NCI-H2171 (cell line): ENCODE measurements at places on chromosomes 3 and 15.

- DNase-seq, result no peak
Observed at GRCh38 chr3:42263354-42264346, 2.3 kb downstream of the CCK start.

DNA sequence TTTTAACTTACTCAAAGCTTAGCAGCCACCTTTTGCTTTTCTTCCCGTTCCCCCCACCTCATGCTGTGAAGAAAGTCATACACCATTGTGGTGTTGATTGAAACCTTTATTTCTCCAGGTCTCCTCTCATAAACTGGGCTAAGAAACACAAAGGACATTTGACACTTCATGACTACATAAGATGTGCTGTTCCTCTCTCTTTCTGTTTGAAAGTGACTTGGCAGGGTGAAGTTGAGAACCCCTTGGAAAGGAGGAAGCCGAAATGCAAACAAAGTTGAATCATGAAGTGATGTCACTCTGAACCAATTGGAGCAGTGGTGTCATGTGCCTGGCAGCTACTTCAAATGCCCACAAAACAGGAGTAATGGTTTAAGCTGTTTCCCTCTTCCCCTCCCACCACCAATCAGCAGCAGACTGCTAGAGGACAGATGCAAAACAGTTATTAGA, 174.7 kb downstream of the IGF1R start:
- no peak for DNase-seq

DNA sequence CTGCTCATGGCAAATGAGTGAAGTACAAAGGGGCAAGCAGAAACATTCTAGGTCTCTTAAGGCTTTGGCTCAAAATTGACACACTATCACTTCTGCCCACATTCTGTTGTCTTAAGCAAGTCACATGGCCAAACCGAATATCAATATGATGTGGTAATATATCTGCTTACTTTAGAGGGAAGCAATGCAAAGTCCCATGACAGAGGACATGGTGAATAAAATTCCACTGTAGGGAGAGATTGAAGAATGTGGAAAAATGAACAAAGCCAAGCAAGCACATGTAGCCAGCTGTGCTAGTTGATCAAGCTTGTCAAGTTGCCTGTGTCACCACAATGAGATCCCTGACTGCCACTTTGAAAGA, 11.2 kb upstream of the TBC1D5 start:
- no peak for DNase-seq

DNA sequence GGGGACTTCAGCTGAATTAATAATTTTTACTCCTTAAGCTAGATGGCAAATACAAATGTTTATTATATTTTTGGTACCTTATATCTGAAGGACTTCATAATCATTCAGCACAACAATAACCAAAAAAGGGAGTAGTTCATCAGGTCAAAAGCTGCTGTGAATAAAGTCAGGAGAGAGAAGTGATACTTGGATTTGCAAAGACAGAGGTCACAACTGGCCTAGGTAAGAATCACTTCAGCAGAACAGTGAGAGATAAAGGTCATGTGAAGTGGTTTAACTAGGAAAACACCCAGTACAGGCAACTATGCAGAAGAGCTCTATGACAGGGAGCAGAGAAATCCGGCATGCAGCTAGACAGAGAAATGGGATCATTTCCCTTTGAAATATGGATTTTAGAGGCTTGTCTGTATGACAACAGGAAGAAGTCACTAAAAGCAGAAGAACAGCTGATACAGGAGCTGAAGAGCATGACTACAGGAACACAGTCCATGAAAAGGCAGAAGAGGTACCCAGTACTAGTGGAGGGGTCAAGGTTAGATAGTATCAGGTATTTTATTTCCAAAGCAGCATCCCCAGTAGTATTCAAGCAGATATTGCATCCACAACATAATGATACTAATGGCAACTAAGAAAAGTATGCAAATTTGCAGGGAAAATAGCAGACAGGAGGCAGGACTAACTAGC, 25.7 kb downstream of the ZMAT3 start:
- no peak for DNase-seq

DNA sequence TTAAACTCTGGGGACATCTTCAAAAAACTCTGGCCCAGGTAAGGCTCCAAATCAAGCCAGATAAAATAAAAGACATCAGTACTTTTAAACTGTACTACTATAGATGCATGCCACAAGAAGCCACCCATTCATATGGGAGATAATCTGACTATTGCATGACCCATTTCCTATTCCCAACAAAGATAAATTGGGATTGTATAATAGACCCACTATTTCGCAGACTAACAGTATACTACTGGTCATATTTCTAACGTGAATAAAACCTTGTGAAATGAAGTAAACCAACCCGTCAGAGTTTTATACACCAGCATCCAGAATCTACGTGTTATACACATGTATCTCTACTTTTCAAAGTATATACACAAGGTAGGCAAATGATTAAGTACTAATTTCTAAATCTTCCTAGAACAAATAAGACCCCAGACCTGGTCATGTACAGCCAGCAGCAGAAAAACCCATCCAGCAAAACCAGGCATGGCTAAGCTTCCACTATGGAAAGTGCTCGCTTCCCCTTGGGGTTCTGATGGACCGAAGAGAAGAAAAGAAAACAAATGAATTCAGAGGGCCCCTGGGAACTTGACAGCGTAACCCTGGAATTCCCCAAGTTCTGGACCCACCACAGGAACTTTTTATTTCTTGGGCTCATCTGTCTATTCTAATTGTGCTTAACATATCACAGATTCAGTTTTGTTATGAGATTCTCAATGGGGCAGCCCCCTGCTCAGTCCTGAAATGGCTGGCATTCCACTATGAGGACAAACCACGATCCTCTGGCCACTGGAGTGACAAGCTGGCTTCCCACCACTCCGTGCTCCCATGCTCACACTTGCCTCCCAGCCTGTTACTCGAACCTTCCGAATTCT, 69.1 kb downstream of the MB21D2 start:
- DNase-seq, result no peak

GRCh38 chr3:136249593-136249992, 547 bp upstream of the PCCB start:
- DNase-seq, result no peak

GRCh38 chr3:13564751-13565560, 16.0 kb downstream of the FBLN2 start:
- DNase-seq, result no peak

GRCh38 chr15:101105059-101105891, 146.6 kb downstream of the CHSY1 start:
- DNase-seq, result no peak
